ENCODE measurements at places on chromosomes 16 and 17. TPM values are rescaled to one million over a fixed set of nuclear protein-coding genes. Genes with fewer than 3 reads are reported as not detected.

ALOX15B gene
- not detected for total RNA-seq

TPSG1 gene
- not detected for total RNA-seq

NUP85 gene
- total RNA-seq: 98.3 TPM

GAST gene
- total RNA-seq: not detected

- no peak for DNase-seq
Measured at GRCh38 chr17:30326809-30327208, 7.0 kb downstream of the TMIGD1 start.

DNA sequence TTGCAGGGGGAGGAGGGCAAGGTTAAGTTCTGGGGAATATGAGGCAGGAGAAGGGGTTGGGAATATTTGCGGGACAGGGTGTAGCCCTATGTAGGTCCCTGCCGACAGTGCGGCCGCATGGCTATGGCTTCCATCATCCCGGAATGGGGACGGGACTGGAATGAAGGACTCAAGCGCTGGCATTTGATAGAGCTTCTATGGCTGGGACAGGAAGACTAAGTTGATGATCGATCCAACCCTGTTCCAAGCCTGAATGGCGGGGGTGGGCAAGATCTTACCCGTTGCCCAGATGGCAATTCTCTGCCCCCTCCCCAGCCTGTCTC is 47.1 kb downstream of the SRCIN1 start:
- DNase-seq: no peak

DNA sequence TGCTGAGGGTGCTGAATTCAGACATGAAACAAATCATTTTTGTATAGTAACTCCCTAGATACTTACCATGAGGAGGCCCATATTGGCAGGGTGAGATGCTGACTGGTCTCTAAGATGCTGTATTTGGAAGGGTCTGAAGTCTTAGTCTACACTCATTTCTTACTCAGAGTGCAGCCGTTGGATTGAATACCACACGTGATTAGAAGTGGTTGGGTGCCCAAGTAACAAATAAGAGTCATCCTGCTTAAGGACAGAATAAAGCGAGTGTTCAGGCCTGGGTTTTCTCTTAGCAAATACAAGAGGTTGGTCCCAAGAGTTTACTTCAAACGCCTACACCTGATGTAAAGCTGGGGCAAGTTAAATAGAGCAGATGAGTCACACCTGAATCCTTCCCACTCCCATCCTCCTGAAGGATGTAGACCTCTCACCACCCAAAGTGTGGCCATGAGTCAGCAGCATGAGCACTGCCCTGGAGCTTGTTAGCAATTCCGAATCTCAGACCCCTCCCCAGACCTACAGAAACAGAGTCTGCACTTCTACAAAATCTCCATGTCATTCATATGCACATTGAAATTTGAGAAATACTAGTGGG is 284.6 kb upstream of the CDH5 start:
- no peak for DNase-seq

DNA sequence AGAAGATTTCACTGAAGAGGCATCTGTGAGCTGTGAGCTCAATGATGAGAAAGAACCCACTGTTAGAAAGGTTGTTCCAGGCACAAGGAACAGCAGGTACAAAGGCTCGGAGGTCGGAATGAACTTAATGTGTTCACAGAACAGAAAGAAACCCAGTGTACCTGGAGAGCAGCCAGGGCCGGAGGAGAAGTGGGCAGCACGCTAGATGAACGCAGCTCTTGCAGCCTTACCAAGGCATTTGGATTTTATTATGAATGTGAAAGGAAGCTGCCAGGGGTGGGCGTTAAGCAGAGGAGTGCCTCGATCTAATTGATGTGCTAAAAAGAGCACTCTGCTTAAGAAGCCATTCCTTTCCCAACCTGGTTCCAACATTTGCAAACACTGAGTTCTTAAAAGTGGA is 19.0 kb downstream of the EEF2K start:
- DNase-seq: no peak

GRCh38 chr17:63270610-63271009 is 175.5 kb downstream of the CYB561 start:
- DNase-seq: no peak

DNA sequence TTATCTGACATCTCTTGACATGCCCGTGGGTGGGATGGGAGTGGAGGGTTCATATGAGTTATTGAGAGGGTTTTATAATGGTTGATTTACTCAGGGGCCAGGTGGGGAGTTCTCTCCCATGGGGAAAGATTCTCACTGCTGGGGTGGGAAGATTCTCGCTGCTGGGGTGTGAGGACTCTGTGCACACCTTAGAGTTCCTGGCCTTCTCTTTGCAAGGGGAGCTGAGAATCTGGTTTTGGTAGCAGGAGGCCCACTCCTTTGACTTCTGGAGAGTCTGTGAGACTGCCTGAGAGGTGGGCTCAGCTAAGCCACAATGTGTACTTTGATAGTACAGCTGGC is 31.5 kb downstream of the TBX4 start:
- DNase-seq: no peak

GRCh38 chr17:6556121-6557039 is at the start of gene PITPNM3:
PITPNM3 (minus strand) TSS chr17:6556555; CDS start chr17:6556406, 149 bp downstream.
- no peak for DNase-seq

GRCh38 chr17:68794636-68795434 is 160.4 kb downstream of the ABCA8 start:
- peak; percentile 82 for DNase-seq

DNA sequence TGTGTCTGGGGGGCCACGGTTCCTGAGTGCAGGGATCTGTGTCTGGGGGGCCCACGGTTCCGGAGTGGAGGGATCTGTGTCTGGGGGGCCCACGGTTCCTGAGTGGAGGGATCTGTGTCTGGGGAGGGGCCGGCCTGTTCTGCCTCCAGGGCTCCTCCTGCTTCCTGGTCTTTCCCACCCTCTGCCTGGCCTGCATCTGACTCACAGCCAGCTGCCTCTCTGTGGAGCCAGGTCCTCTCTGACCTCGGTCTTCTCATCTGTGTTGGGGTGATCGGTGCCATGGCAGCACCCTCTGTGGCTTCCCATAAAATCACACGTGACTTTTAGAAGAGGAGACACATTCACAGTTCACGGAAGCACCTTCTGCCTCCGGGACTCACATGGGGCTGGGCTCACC is 50.3 kb downstream of the ZFPM1 start:
- peak; percentile 40 for DNase-seq

DNA sequence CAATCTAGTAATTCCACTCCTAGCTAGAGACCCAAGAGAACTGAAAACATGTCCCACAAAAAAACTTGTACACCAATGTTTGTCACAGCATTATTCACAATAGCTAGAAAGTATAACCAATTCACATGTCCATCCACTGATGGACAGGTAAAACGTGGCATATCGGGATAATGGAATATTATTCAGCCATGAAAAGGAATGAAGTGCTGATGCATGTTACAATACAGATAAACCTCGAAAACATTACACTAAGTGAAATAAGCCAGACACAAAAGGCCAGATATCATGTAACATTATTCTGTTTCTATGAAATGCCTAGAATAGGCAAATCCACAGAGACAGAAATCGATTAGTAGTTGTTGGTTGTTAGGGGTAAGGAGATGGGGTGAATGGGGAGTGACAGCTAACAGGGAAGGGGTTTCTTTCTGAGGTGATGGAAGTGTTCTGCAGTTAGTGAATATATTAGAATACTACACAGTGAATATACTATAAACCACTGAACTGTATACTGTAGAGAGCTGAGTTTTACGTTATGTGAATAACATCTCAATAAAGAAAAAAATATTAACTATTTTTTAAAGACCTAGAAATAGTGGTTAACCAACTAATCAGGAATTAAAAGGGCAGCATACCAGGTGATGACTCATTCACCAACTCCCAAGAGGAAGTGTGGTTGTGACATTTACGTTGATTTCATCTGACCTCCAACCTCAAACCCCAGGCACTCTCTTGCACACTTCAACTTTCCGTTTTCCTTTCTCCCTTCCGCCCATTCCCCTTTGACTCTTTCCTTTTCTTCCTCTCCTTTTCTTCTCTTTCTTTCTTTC is 48.6 kb downstream of the GAS7 start:
- no peak for DNase-seq

GRCh38 chr16:31484491-31485171 is 1.7 kb downstream of the SLC5A2 start:
- no peak for DNase-seq

Data from endothelial cell of umbilical vein (primary cell).